NCI-H446 treated with DMSO at 0.1 percent for 48 hours (cell line): ENCODE measurements at places on chromosomes 3 and 15.

DNA sequence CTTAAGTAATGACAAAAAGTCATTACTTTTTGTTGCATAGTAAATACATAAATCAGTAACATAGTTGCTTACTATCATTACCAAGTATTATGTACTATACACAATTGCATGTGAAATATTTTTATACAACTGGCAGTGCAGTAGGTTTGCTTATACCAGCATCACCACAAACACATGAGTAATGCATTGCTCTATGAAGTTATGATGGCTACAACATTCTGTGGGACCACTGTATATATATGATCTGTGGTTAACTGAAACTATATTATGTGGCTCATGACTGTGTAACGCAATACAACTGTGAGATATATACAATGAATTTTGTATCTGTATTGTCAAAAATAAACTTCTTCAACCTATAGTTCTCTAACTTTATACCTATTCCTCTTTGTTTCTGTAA is 113.7 kb upstream of the RBMS3 start:
- no peak for DNase-seq

GRCh38 chr3:39137991-39138803 is 15.2 kb downstream of the CSRNP1 start:
- DNase-seq = no peak

DNA sequence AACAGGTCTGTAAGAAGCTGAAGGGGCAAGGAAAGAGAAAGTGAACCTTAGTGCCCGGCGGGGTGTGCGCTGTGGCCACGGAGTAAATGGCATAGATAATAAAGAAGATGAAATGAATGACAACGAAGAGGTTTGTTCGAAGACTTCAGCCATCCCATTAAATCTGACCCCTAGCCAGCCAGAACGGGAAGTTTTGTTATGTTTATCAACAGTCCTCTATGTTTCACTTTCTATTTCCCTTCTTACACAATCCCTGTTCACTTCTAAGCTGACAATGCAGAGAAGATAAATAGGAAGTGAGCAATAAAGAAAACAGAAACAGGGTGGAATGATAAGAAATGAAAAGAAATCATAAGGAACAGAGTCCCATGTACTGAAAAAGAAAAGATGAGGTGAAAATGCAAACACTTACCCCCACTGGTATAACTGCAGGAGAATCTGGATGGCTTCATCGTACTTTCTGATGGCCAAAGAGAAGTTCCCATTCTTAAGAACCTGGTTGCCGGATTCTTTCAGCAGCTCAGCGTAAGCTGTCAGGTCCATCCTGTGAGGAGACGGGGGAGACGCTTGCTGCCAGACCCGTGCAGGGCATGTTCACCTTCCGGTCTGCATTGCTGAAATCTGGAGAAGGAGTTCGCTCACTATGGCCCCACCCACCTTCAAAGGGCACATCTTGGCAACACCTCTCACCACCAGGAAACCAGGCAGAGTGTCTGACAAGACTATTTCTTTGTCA is 36.8 kb downstream of the TRANK1 start:
- DNase-seq = no peak

- DNase-seq = no peak
Measured at GRCh38 chr3:148962513-148962912, 28.8 kb upstream of the GYG1 start.
